Myometrial cell (primary cell): ENCODE measurements at places on chromosomes 2 and 18. TPM values are rescaled to one million over a fixed set of nuclear protein-coding genes. Genes with fewer than 3 reads are reported as not detected.

REG3G gene
- not detected in 2 replicates for total RNA-seq

C2orf74 gene
- total RNA-seq: 15.4 and 16.4 TPM in 2 replicates

C2orf68 gene
- total RNA-seq: 8.0 and 11.8 TPM in 2 replicates

AQP12A gene
- not detected in 2 replicates for total RNA-seq

RAPGEF4 gene
- 0.18 and 0.86 TPM in 2 replicates for total RNA-seq

GATA6 gene
- 13.8 and 14.9 TPM in 2 replicates for total RNA-seq

CFC1 gene
- not detected in 2 replicates for total RNA-seq

CPO gene
- not detected in 2 replicates for total RNA-seq

CCDC74B gene
- total RNA-seq: 10.6 and 11.2 TPM in 2 replicates

DPYSL5 gene
- under 0.01 TPM in 1 of 2 replicates, not detected in the other for total RNA-seq

BBS5 gene
- 4.9 and 6.2 TPM in 2 replicates for total RNA-seq

RAD51AP2 gene
- not detected in 2 replicates for total RNA-seq

POMC gene
- 4.1 and 4.3 TPM in 2 replicates for total RNA-seq

RNF125 gene
- total RNA-seq: 0.86 and 1.1 TPM in 2 replicates

EML6 gene
- 0.35 and 4.3 TPM in 2 replicates for total RNA-seq

TRAF3IP1 gene
- total RNA-seq: 6.2 and 13.5 TPM in 2 replicates

RBM44 gene
- under 0.01 TPM in 2 replicates for total RNA-seq

FARSB gene
- total RNA-seq: 26.5 and 33.7 TPM in 2 replicates

PLGLB1 gene
- total RNA-seq: not detected in 2 replicates

COL3A1 gene
- total RNA-seq: 2,539 and 2,849 TPM in 2 replicates

SPDYA gene
- total RNA-seq: under 0.01 and 0.18 TPM in 2 replicates

MAP3K2 gene
- total RNA-seq: 20.8 and 22.7 TPM in 2 replicates

SAG gene
- not detected in 2 replicates for total RNA-seq

HRH4 gene
- not detected in 2 replicates for total RNA-seq

TFCP2L1 gene
- not detected in 2 replicates for total RNA-seq

SERPINB13 gene
- total RNA-seq: not detected in 2 replicates

CETN1 gene
- not detected in 2 replicates for total RNA-seq

DOK6 gene
- under 0.01 TPM in 2 replicates for total RNA-seq

MOGAT1 gene
- not detected in 2 replicates for total RNA-seq

MAPK4 gene
- total RNA-seq: not detected in 2 replicates

SPC25 gene
- total RNA-seq: 11.8 and 14.7 TPM in 2 replicates

SH3RF3 gene
- total RNA-seq: 11.9 and 15.9 TPM in 2 replicates

ACADL gene
- total RNA-seq: not detected in 2 replicates

HK2 gene
- 1.2 and 2.3 TPM in 2 replicates for total RNA-seq

MARCHF4 gene
- 1.4 and 2.6 TPM in 2 replicates for total RNA-seq

ALK gene
- not detected in 2 replicates for total RNA-seq

HNMT gene
- 69.5 and 98.5 TPM in 2 replicates for total RNA-seq

IL1RL2 gene
- 1.1 and 1.2 TPM in 2 replicates for total RNA-seq
